ENCODE measurements at places on chromosomes 7 and 10.

GRCh38 chr7:24455813-24456525 is 117.3 kb upstream of the PALS2 start:
- DNase-seq = no peak

- DNase-seq = no peak
These were observed 17.3 kb downstream of the TMEM243 start for GRCh38 chr7:87202208-87202607.

DNA sequence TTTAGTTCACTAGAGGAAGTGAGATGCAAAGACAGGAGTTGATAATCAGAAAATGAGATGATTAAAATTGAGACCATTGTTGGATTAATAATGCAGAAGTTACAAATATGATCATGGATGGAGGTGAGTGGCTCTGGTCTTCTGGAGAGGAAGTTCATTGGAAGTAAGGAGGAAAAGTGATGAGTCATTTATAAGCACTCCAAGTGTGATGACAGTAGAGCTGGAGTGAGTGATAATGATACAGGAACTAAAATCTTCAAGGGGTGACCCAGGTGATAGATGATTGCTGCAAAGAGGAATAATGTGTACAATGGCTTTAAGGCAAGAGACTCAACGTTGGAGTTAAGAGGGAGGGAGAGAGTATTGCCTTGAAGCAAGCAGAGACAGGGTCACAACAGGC is 20.7 kb downstream of the ZNF32 start:
- DNase-seq = no peak

- no peak for DNase-seq
These were observed 137.6 kb downstream of the RGS10 start for GRCh38 chr10:119404719-119405519.

- no peak for DNase-seq
These were observed 365.7 kb upstream of the KLF6 start for GRCh38 chr10:4150676-4151075.

GRCh38 chr7:117824592-117824991 is 48.6 kb downstream of the CTTNBP2 start:
- DNase-seq = no peak

DNA sequence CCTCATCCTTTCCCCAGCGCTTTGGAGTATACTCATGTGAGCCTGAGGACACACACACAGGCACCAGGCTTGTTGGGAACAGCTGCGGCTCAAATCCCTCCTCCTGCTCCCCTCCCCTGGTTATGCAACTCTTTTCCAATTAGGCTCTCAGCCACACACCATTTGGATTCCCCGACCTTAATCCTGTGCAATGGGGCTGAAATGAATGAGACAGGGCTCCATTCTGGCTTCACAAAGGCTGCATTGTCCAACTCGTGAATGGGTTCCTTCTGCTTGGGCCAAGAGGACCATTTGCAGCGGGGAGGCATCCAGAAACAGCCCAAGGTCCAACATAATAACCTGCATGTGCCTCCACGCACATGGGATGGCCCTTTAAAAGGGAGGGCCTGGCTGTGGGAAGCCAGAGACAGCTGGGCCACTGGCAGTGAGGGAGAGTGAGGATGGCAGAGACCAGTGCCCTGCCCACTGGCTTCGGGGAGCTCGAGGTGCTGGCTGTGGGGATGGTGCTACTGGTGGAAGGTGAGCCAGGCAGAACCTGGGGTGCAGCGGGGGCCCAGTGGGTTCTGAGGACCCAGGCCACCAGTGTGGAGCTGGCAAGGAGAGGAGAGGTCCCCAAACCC is at the start of gene RGR:
TSS of gene RGR (plus strand) at position 403 of the 620 bp plus-strand sequence. CDS start at position 441, 38 bp downstream.
- peak; percentile 96 for DNase-seq

- no peak for DNase-seq
These were observed 89.8 kb upstream of the PPP2R2D start for GRCh38 chr10:131810805-131811629.

DNA sequence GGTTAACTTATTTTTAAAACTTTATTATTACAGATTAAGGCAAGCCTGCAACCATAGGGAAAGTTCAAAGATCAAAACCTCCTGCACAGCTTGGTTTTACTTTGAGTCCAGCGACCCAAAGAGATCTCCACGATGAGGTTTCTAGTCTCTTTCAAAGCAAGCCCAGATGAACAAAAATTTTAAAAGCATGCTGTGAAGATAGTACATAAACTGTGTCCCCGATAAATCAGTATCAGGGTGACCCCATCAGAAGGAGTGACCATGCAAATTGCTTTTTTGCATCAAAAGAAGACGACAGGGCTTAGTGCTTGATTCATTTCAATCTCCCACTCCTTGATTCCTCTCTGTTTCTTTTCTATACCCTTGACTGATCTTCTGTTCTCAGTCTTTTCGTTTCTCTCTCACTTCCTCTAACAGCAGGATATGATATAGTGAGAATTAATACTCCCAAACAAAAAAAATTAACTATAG is 16.0 kb upstream of the DNTT start:
- no peak for DNase-seq

DNA sequence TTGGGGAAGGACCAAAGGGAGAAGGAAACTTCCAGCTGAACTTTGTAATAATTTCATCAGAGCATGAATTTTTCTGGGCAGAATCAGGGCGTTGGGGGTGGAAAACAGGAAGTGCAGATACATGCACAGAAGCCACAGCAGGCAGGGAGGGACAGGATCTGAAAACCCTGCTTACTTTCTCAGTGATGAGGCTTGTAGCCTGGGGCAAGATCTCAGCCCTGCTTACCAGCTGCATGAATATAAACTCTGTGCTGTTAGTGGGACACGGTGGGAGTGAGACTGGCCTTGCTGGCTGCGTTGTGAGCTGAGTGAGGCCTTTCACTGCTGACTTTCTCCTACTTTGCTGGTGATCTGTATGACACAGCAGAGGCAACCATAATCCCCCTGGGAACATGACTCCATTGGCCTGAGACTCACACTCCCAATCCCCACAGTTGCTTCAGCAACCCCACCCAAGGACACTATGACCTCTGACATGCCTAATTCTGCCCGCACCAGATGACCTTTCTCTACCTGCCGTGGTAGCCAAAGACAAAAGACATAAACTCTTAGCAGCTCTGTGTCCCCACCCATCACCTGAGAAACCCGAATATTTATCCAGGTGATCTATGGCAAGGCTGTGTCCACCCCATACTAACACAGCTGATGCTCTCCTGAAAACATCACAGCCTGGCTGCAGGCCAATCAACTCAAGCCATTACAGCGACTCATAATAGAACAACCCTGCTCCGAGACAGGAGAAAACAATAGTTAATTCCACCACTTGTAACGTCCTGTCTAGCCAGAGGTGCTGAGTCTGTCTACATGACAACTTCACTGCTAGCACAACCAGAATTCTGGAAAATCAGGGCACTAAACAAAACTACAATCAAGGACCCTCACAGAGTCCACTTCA is 190.7 kb upstream of the CHRM2 start:
- DNase-seq = no peak

DNA sequence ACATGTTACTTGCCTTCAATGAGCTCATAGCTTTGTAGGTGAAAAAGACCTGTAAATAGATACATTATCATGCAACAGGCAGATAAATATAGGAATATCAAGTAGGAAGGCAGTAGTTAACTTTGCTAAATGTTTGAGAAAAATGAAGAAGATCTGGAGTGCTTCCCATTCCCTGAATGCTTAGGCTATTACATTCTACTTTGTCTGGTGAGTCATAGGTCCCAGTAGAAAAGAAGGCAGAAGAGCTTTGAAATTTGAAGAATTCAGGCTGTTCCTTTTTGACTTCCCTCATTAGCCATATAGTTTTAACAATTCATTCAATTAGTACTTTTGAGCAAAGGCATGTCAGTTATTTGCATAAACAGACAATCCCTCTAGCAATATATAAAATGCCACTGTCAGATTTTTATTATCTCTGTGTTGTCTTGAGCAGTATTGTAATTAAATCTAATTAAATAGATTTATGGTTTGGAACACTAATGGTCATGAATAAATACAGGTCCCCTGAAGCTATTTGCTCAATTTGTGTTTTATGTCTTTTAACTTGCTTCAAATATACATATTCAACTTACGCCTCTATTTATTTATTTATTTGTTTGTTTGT is 875.0 kb downstream of the REEP3 start:
- DNase-seq = no peak

All from cerebellar nuclear complex (tissue), 1 donor.